Osteoblast (primary cell): ENCODE measurements at places on chromosomes 3 and 15. TPM values are rescaled to one million over a fixed set of nuclear protein-coding genes. Genes with fewer than 3 reads are reported as not detected.

MUSTN1 gene
- 1.4 TPM in 1 of 2 replicates, not detected in the other for total RNA-seq

- DNase-seq = peak; percentile 88
These were observed 49.3 kb downstream of the CMTM6 start for GRCh38 chr3:32453346-32453745.

GRCh38 chr3:45869638-45870037 is 16.7 kb upstream of the CCR9 start:
- DNase-seq = no peak

DNA sequence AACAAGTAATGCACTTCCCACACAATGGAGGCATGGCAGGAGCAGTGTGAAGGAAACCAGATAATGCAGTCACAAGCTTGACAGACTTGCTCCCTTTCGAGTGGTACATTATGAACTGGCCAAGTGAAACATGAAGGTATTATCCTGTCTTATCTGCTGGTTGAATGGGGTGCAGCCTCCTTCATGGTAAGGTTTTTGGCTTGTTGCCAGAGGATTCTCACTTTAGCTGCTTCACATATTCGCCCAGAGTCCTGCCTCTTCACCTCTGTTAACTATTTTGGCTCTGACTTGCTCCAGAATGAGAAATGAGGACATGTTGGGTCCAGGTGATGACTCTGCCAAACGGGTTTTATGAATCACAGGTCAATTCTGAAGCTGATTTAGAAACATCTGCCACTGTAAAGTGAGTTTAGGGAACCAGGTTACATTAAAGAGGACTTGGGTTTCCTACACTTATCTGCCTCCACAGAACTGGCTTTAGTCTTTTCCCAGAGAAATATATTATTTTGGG is 19.5 kb upstream of the CCDC39 start:
- no peak for DNase-seq

DNA sequence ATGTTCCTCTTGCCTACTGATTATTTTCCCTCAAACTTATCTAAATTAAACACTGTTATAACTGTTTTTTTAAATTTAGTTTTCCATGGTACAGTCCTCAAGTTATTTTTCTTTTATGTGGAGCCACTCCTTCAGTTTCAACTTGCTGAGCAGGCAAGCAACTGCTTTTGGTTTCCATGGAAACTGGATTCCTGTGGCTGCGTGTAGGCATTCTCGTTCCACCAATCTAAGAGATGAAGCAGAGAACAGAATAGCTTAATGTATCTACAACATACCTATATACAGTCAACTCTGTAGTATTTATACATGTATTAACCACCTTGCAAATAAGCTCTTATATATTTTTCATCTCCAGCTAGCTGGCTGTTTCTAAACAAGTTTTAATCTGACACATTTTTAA is 25.8 kb upstream of the ANXA2 start:
- no peak for DNase-seq

GRCh38 chr15:84035399-84035766 is 200.2 kb upstream of the GOLGA6L4 start:
- no peak for DNase-seq

- DNase-seq = peak; percentile 66
These were observed 4.4 kb downstream of the CLK3 start for GRCh38 chr15:74619916-74620635.

DNA sequence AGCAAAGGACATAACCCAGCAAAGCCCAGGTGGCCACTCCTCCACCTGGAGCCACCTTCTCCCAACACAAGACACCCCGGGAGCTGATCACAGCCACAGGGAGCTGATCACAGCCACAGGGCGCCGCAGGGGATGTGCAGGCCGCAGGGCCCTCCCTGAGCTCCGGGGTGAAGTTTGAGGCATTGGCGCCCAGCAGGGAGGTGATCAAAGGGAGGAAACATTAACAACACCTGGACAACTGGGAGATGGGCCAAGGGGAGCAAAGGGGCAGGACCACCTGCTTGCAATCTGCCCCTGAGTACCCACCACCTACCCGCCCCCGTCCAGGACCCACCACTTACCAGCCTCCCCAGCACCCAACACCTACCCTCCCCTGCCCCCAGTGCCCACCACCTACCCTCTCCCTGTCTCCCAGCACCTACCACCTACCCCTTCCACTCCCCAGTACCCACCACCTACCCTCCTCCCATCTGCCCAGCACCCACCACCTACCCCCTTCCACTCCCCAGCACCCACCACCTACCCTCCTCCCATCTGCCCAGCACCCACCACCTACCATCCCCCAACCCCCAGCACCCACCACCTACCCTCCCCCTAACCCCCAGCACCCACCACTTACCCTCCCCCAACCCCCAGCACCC is 2.4 kb downstream of the UROC1 start:
- peak; percentile 50 for DNase-seq

EFCAB12 gene
- total RNA-seq = under 0.01 TPM in 2 replicates

WDR93 gene
- total RNA-seq = under 0.01 and 0.36 TPM in 2 replicates

DNA sequence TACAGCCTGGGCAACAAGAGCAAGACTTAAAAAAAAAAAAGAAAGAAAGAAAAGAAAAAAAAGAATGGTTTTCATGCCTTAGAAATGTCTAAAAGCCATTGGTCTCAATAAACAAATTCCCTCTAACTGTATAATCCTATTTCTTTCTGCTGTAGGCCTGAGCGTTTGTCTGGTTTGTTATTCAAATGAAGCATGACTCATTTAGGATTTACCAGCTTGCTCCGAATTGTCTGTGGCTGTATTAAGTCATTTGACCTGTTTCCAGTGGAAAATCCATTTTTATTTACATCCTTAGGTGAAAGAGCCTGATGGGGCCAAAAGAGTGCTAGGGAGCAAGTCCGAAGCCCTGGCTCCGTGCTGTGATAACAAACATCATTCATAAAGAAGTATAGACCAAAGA is 73.8 kb downstream of the BDH1 start:
- peak; percentile 86 for DNase-seq

ZBTB47 gene
- total RNA-seq = 39.2 and 41.3 TPM in 2 replicates

DNA sequence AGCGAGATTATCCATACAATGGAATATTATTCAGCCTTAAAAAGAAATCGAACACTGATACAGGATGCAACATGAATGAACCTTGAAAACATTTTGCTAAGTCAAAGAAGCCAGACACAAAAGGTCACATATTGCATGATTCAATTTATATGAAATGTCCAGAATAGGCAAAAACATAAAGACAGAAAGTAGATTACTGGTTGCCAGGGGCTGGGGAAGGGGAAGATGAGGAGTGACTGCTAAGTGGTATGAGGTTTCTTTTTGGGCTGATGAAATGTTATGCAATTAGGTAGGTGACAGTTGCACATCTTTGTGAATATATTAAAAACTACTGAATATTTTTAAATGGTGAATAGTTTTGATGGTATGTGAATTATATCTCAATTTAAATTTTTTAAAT is 38.3 kb downstream of the LRRFIP2 start:
- DNase-seq = no peak

SPINT1 gene
- 0.72 and 0.88 TPM in 2 replicates for total RNA-seq

WNT5A gene
- total RNA-seq = 116 and 145 TPM in 2 replicates

BCHE gene
- not detected in 2 replicates for total RNA-seq

DNA sequence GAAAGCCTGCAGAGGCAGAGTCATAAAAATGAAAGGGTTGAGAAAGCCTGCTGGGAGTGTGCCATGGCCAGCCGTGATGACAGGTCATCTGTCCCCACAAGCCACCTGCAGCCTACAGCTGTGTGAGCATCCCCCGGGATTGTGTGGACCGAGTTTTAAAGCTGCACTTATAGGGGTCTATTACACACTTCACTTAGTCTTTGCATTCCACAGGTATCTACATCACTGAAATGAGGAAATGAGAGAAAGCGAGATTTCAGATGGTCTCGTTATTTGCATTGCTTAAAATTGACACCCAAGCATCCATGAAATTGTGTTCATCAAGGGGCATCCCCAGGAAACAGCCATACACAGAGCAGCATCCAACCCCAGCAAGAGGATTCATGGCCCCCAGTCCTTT is 137.6 kb upstream of the TRIM42 start:
- no peak for DNase-seq

- no peak for DNase-seq
These were observed 290.9 kb downstream of the LSAMP start for GRCh38 chr3:116154389-116154788.

GRCh38 chr15:99951511-99951910 is 218.3 kb upstream of the LYSMD4 start:
- DNase-seq = no peak

DNA sequence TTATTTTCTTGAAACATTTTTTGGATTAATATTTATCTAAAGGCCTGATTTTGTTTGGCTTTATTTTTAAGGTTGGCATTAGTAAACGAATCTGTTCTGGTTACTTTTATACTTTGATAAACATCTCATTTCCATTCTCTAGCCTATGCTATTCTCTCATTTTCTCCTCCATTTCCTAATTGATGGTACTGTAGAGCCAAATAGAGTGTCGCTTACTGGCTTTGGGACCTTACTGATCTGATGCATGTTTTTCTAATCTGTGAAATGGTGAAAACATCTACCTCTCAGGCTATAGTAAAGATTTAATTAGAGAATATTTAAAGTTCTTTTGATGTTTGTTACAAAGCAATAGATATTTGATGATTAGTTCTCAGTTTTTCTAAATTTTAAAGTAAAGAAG is 1.6 kb downstream of the LNP1 start:
- DNase-seq = no peak

GATM gene
- 0.59 and 0.72 TPM in 2 replicates for total RNA-seq

DNA sequence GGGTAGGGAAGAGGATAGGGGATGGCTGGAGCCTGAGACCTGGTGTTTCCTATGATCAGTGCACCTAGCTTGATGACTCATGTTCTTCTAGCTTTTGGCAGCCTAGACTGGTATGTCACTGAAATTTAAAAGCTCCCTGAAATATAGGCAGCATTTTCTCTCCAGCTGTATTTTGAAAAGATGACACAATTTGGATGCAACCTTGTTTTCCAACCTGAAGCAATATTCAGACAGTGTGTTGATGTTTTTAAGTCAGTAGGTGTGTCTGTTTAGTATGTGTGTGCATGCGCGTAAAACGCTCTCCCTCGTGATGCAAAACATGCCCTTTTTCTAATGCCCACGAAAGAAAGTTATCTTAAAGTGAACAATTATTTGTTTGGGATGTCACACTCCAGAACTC is 58.5 kb downstream of the RPL22L1 start:
- DNase-seq = no peak

DNA sequence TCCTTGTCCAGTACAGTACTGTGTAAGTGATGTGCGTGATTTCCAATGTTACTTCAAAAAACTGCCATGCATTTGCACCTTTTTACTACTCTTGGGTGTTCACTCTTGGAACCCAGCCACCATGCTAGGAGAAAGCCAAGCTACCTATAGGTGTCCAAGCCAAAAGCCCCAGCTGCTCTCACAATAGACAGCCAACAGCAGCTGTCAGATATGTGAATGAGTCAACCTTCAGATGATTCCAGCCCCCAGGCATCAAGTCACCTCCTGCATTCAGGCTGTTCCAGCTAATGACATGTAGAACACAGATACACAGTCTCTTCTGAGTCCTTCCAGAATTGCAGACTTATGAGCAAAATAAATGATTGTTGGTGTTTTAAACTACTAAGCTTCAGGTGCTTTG is 417.7 kb upstream of the TGFBR2 start:
- DNase-seq = no peak

DNA sequence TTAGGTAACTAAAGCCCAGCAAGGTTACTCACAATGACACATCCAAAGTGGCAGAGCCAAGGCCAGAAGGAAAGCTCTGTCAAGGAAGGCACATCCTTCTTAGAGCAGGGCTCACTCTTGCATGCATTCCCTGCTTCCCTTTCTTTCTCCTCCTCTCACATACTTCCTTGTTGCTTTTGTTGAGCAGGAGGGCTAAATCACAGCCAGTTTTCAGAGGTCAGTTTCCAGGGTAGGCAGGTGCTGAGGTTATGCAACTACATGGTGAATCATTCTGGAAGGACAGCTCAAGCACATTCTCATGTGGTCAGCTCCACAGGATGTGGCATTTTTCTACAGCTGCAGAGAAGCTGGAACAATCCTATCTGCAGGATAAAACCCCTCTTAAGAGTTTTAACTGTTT is 275.6 kb downstream of the ZNF621 start:
- DNase-seq = no peak

- no peak for DNase-seq
These were observed 75.8 kb downstream of the RARB start for GRCh38 chr3:25503898-25504301.

DNA sequence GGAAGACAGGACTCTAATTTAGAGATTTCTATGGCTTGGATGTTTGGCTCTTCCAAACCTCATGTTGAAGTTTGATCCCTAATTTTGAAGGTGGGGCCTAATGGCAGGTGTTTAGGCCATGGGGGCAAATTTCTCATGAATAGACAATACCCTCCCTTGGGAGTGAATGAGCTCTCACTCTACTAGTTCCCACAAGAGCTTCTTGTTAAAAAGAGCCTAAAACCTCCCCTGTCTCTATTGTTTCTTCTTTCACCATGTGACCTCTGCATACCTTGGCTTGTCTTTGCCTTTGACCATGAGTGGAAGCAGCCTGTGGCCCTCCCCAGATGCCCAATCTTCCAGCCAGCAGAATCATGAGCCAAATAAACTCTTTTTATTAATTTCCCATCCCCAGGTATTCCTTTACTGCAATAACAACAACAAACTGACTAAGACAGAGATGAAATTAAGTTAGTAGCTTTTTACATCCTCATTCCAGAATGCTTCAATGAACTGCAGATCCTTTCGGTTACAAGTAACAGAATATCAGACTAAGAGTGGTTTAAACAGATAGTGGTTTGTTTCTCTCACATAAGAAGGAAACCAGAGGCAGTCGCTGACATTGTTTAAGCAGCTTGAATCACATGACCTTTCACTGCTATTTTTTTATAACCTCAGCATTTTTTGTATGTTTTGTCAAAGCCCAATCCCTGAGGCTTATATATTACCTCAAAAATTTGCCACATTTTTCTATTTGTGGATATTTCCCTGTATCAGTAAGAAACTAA is 1013.3 kb upstream of the SEMA6D start:
- DNase-seq = no peak

GRCh38 chr3:23193831-23194230 is 9.3 kb upstream of the UBE2E2 start:
- no peak for DNase-seq

GOLGA6B gene
- not detected in 2 replicates for total RNA-seq

SLC6A20 gene
- total RNA-seq = not detected in 2 replicates

SHC4 gene
- 0.72 and 1.5 TPM in 2 replicates for total RNA-seq

DNA sequence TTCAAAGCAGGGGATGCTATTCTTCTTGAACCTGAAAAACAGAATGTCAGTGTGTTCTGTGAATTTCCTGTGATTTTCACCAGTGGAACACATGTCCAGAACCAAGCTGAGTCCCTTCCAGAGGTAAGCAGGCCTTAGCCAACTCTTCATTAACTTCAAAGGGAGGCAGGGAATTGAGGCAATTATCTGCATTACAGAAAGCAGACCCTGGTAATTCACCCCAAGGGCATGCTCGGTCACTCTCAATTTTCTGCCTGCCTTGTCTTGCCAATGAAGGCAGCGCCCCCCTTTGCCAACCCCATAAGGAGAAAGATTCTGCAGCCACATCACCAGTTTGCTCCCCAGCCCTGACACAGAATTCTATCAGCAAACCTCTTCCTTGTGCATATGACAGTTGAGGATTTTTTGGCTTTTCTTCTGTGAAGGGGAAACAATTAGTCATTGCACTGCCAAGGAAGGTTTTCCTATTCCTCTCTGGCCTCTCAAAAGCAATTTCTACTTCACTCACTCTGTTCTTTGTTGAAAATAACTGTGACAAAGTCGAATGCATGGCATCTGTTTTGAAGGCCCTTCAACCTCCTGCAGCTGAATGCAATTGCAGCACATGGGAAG is 85.3 kb downstream of the HHLA2 start:
- DNase-seq = no peak

- peak; percentile 85 for DNase-seq
These were observed 202.5 kb upstream of the CBLB start for GRCh38 chr3:106071306-106071705.

PLSCR2 gene
- total RNA-seq = not detected in 2 replicates

CTDSPL gene
- total RNA-seq = 34.7 and 44.5 TPM in 2 replicates

SOX14 gene
- not detected in 2 replicates for total RNA-seq

- DNase-seq = no peak
These were observed 32.2 kb downstream of the HGD start for GRCh38 chr3:120649830-120650233.

RARRES1 gene
- total RNA-seq = 13.6 and 19.5 TPM in 2 replicates
